ENCODE measurements at places on chromosomes 1 and 21. TPM values are rescaled to one million over a fixed set of nuclear protein-coding genes. Genes with fewer than 3 reads are reported as not detected.

The DDR2 gene
- total RNA-seq: 145 TPM

DNA sequence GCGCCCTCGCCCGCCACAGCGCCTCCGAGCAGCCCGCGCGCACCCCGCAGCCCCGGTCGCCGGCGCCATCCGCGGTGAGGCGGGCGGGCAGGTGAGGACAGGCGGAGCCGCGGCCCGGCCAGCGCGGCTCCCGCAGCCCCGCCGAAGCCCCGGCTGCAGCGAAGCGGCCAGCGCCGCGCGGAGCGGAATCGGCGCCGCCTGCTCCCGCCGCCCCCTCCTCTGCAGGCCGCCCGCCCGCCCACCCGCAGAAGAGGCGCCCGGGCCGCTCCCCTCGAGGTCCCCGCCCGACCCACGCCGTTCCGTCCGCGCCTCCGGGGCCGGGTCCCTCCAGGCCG lies 1.3 kb downstream of the PRDM16 start:
- H3K27ac ChIP-seq: no peak overlapping the region
- no peak for DNase-seq
- H3K27me3 ChIP-seq: peaks cover 76% of the 10 kb centered on the region
- H3K36me3 ChIP-seq: no peaks in the 10 kb centered on the region
- peak overlapping the region; percentile 45 for H3K4me3 ChIP-seq

DNA sequence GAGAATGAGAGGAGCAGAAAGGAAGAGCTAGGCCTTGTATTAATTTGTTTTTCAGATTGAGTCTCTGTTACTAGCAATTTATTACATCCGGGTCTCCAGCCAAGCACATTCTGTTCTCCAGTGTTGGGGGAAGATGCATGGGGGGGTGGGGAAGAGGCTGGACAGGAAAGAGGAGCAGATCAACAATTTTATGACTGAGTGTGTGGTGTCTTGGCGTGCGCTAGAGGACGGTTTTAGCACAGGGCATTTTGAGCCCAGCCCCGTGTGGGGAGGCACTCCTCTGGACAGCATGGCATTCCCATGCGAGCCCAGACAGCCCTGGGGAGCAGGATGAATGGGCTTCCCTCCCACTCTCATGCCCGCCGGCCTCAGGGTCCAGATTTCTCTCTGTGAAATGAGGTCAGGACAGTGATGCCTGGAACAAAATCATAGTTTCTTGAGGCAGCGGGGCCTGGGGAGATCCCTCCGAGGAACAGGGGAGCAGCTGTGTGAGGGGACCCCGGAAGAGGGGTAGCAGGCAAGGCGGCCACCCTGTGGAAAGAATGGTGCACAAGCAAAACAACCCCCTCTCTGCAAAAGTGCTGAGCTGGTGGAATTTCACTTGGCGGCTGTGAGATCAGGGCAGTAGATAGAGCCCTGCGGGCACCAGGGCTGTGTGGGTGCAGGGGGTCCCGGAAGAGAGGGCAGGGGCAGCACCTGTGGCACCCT lies 16.3 kb downstream of the SOX13 start:
- no peak for DNase-seq
- H3K27me3 ChIP-seq: no peaks in the 10 kb centered on the region
- no peak overlapping the region for H3K4me3 ChIP-seq

- no peaks in the 10 kb centered on the region for H3K36me3 ChIP-seq
- no peak overlapping the region for H3K4me3 ChIP-seq
- no peak for DNase-seq
Observed at GRCh38 chr1:237713916-237714315, 176.8 kb downstream of the ZP4 start.

DNA sequence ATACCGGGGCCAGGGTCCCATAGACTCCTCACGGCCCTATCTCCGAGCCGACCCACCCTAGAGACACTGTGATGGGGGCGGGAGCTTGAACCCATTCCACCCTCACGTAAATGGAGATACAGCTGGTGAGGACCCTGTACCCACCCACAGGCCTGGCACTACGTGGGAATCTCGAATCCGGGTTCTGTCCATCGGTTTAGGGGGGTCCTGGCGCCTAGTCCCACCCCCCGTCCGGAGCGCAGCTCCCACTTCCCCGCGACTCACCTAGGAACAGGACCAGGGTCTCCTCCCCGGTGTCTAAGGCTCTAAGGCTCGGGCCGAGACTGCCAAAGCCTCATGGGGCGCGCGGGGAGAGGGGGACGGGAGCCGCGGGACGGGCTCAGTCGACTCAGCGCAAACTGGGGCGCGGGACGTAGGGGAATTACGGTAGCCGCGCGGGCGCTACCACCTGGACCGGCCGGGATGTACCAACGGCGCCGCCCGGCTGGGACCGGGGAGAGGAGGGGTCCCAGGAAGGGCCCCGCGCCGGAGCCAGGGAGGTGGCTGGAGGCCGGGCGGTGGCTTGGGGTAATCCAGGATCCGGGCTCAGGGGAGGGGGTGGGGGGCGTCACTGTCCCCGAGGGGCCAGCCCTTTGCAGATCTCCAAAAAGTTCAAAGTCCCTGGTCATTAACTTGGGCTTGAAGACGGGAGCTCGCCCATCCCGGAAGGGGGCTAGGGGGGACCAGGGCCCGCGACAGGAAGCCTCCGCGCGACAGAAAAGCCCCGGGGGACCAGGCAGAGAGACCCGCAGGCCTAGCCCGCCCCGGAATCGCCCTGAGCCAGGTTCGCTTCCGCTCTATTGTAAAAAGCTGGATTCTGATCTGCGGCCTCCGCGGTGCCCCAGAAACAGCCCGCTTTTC lies 1.0 kb downstream of the PLEKHG5 start:
- no peak overlapping the region for H3K27ac ChIP-seq
- H3K27me3 ChIP-seq: peaks cover 10% of the 10 kb centered on the region
- peaks cover 14% of the 10 kb centered on the region for H3K4me1 ChIP-seq
- peak overlapping the region; percentile 55 for H3K4me3 ChIP-seq
- peak; percentile 75 for DNase-seq

DNA sequence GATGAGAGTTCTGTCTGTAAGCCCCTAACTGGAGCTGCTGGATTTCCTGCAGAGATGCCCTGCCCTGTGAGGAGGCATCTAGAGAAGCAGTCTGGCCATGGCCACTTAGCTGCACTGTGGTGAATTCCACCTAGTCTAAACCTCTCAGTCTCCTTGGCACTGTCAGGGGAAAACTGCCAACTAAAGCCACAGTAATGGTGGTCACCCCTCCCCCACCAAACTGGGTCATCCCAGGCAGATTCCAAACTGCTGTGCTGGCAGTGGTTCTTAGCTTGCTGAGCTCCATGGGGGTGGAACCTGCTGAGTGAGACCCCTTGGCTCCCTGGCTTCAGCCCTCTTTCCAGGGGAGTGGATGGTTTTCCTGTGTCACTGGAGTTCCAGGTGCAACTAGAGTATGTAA lies 740.6 kb downstream of the RWDD3 start:
- no peaks in the 10 kb centered on the region for H3K36me3 ChIP-seq
- no peak for DNase-seq
- peaks cover 14% of the 10 kb centered on the region for H3K27me3 ChIP-seq
- H3K4me3 ChIP-seq: no peak overlapping the region
- no peak overlapping the region for H3K27ac ChIP-seq

The PCBP3 gene
- total RNA-seq: 25.6 TPM

DNA sequence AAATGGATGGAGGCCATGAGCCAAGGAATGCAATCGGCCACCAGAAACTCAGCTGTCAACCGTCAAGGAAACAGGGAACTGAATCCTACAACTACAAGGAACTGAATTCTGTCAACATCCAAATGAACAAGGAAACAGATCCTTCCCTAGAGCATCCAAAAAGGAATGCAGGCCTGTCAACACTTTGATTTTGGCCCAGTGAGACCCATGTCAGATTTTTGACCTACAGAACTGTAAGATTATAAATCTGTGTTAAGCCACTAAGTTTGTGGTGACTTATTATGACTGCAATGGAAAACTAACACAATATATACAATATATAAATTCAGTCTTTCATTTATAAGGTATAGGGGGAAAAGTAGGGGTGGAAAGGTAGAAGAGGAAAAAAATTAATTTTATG lies 55.3 kb downstream of the SHCBP1L start:
- no peak overlapping the region for H3K27ac ChIP-seq
- no peak overlapping the region for H3K4me3 ChIP-seq
- H3K27me3 ChIP-seq: no peaks in the 10 kb centered on the region

The GUCA2A gene
- total RNA-seq: not detected

DNA sequence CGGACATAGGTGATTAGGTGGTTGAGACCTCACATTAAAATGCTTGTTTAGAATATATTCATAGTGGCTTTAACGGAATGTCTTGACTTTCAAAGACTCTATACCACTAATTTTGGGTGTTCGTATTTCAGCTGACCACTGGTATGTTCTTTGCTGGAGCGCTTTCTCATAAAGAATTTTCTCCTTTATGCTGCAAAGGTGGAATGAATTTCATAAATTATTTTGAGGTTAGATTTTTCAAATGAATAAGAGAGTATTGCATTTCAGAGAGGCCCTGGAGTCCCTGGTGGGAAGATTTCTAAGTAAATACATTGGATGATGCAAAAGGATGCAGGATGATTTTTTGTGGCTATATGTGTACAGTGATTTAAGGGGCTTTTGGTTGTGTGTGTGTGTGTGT lies 55.8 kb downstream of the HUNK start:
- H3K27ac ChIP-seq: no peak overlapping the region
- no peaks in the 10 kb centered on the region for H3K4me1 ChIP-seq

The ODR4 gene
- 21.5 TPM for total RNA-seq

The CD1E gene
- total RNA-seq: not detected

DNA sequence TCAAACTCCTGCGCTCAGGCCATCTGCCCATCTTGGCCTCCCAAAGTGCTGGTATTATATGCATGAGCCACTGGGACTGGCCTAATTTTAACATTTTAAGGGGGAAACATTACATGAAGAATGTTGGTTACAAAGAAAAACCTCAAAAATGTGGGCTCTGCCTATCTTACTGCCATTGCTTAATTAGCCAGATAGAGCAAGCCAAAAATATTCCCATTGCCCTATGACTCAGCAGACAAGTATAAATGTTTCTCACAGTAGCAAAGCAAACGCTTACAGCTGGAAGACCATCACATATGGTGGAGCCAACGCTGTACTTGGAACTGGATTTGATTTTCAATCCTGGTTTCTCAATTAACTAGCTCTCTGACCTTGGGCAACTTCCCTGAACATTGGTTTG lies 502.0 kb downstream of the SMYD3 start:
- H3K27ac ChIP-seq: no peak overlapping the region
- no peak overlapping the region for H3K4me3 ChIP-seq
- DNase-seq: peak; percentile 29
- H3K36me3 ChIP-seq: no peaks in the 10 kb centered on the region
- no peaks in the 10 kb centered on the region for H3K4me1 ChIP-seq

- DNase-seq: no peak
- no peak overlapping the region for H3K4me3 ChIP-seq
- H3K27me3 ChIP-seq: no peaks in the 10 kb centered on the region
- H3K36me3 ChIP-seq: no peaks in the 10 kb centered on the region
- peaks cover 9% of the 10 kb centered on the region for H3K4me1 ChIP-seq
- H3K27ac ChIP-seq: no peak overlapping the region
Observed at GRCh38 chr1:205373798-205374175, 17.1 kb upstream of the KLHDC8A start.

The HCRTR1 gene
- total RNA-seq: not detected

DNA sequence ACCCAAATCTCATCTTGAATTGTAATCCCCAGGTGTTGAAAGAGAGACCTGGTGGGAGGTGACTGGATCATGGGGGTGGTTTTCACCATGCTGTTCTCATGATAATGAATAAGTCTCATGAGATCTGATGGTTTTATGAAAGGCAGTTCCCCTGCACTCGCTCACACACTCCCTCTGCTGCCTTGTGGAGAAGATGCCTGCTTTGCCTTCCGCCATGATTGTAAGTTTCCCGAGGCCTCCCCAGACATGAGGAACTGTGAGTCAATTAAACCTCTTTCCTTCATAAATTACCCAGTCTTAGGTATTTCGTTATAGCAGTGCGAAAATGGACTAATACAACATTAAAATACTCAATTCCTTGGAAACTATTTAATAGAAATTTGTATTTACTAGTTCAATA lies 99.2 kb downstream of the PROX1 start:
- H3K27ac ChIP-seq: no peak overlapping the region
- H3K27me3 ChIP-seq: peaks cover 4% of the 10 kb centered on the region
- no peaks in the 10 kb centered on the region for H3K36me3 ChIP-seq
- H3K4me1 ChIP-seq: no peaks in the 10 kb centered on the region

DNA sequence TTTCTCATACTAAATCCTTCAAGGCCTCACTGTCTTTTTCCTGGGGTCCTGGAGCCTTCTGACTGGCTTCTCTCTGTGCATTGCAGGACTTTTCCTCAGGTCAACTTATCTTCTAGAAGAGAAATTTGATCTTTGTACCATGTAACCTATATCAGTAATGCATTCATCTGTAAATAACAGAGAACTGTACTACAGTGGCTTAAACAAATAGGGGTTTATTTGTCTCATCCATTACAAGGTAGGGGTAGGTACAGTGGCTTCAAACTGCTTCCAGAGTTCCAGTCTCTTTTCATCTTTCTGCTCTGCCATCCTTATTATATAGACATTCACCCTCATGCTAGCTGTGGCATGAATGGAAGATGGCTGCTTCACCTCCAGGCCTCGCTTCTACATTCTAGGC lies 29.5 kb upstream of the GTF2B start:
- no peak for DNase-seq
- H3K27ac ChIP-seq: no peak overlapping the region
- H3K27me3 ChIP-seq: no peaks in the 10 kb centered on the region
- no peak overlapping the region for H3K4me3 ChIP-seq
- no peaks in the 10 kb centered on the region for H3K4me1 ChIP-seq

Measured in A673 (cell line).